ENCODE measurements at places on chromosomes 4 and X.

DNA sequence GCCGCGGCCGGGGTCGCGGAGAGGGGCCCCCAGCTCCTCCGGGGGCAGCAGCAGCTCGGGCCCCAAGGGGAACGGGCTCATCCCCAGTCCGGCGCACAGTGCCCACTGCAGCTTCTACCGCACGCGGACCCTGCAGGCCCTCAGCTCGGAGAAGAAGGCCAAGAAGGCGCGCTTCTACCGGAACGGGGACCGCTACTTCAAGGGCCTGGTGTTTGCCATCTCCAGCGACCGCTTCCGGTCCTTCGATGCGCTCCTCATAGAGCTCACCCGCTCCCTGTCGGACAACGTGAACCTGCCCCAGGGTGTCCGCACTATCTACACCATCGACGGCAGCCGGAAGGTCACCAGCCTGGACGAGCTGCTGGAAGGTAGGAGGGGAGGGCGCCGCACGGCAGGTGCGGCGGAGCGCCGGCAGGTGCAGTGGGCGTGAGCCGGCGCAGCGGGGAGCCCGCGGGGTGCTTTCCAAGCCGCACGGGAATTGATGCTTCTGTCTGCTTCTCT lies 886 bp downstream of the DCLK2 start:
- no peaks in the 10 kb centered on the region for H3K36me3 ChIP-seq
- H3K4me1 ChIP-seq, result peaks cover 7% of the 10 kb centered on the region
- peak; percentile 67 for DNase-seq
- no peak overlapping the region for H3K27ac ChIP-seq

DNA sequence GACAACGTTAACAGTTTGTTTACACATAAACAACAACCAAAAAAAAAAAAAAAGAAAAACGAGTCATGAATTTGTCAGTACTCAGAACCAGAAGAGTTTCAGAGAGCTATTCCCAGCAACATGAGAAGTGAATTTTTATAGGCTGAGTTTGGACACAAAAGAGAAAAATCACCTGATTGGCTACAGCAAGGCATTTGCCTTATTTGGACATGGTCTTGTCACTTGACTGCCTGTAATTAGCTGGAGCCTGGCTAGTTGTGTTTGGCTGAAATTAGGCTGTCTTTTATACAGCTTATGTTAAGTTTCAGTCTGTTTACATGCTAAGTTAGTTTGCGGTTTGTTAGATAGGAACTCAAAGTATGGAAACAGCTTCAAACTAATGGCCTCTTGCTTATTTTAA lies 880 bp upstream of the TEX13A start:
- H3K27ac ChIP-seq, result no peak overlapping the region
- H3K36me3 ChIP-seq, result no peaks in the 10 kb centered on the region
- H3K4me3 ChIP-seq, result no peak overlapping the region
- H3K4me1 ChIP-seq, result 0 out of 2 replicates have a peak, but pooled peaks cover 6% of the 10 kb centered on the region
- no peak for DNase-seq
- no peaks in the 10 kb centered on the region for H3K27me3 ChIP-seq

DNA sequence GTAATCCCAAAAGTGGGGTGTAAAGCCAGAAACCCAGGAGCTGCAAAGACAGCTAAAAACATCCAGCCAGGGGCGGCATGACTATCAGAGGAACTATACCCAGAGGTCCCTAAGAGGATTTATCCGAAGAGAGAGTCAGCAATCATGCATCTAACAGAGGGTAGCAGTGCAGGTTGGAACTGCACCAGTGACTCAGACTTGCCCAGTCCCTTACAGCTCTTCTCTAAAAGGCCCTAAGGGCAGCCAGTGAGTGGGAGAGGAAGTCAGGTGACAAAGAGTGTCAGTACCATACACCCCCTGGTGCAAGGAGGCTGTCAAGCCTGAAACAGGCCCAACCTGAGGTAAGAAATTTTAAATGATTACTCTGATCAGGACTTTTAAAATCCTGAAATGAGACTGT lies 88.1 kb downstream of the CAMK2D start:
- H3K4me1 ChIP-seq, result peaks cover 6% of the 10 kb centered on the region
- H3K27me3 ChIP-seq, result no peaks in the 10 kb centered on the region
- no peaks in the 10 kb centered on the region for H3K36me3 ChIP-seq
- no peak overlapping the region for H3K4me3 ChIP-seq
- H3K27ac ChIP-seq, result no peak overlapping the region

DNA sequence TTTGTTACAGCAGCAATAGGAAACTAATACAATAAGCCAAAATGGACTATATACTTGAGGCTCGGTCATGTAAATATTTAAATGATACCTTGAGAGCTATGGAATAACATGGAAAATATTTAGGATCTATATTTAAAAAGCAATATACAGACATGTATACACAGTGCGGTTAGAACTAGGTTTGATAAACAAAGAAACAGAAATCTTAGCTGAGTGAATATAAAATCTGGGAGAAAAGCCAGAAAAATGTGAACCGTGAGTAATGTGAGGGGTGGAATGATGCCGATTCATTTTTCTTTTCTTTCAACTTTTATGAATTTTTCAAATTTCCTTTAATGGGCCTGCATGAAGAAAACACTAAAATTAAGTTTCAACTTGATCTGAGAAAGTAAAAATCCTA lies 104.1 kb downstream of the ATXN3L start:
- H3K4me1 ChIP-seq, result peaks cover 8% of the 10 kb centered on the region
- no peaks in the 10 kb centered on the region for H3K27me3 ChIP-seq
- no peak overlapping the region for H3K27ac ChIP-seq
- no peaks in the 10 kb centered on the region for H3K36me3 ChIP-seq
- no peak overlapping the region for H3K4me3 ChIP-seq

DNA sequence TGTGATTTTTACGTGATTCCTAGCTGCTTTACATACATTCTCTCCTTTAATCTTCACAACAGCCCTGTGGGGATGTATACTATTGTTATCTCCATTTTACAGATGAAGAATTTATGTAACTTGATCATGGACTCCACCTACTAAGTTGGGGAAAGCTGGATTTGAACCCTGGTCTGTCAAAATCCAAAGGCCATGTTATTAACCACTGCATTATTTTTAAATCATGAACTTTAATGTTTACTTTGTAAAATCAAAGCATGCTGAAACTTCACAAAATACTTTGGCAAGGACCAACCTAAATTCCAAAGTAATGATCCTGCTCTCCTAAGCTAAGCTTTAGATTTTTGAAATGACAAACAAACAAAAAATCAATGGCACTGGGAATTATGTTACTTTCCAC lies 26.1 kb downstream of the FAM47E start:
- no peaks in the 10 kb centered on the region for H3K36me3 ChIP-seq
- H3K27me3 ChIP-seq, result no peaks in the 10 kb centered on the region
- H3K27ac ChIP-seq, result no peak overlapping the region
- DNase-seq, result no peak

GRCh38 chr4:73735231-73735630 lies 5.1 kb upstream of the CXCL8 start:
- no peaks in the 10 kb centered on the region for H3K36me3 ChIP-seq
- H3K4me3 ChIP-seq, result no peak overlapping the region
- no peak for DNase-seq
- H3K4me1 ChIP-seq, result no peaks in the 10 kb centered on the region

DNA sequence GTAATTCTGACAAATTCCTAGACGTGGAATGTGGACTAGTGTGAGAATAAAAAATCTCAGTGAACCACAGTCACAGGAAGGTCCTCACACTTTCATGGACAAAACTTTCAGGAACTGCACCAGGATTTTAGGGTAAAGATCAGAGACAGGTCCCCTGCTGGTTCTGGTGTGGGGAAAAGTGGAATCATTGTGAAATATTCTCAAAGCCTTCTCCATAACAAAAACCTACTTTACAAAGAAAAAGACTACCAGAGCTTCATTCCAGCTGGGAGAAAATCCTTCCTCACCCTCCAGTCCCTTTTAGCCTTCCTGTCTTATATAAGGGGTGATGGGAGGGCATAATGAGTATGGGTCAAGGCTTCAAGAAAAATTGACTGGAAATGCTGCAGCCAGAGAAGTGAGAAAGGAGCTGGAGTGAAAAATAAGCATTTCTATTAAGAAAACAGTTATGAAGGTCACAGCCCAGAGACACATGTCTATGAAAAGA lies 325.8 kb downstream of the ARAP2 start:
- no peak overlapping the region for H3K4me3 ChIP-seq
- DNase-seq, result peak; percentile 40
- no peak overlapping the region for H3K27ac ChIP-seq

GRCh38 chr4:146108756-146109155 lies 66.8 kb upstream of the LSM6 start:
- no peaks in the 10 kb centered on the region for H3K36me3 ChIP-seq
- no peaks in the 10 kb centered on the region for H3K4me1 ChIP-seq
- H3K27me3 ChIP-seq, result no peaks in the 10 kb centered on the region
- H3K27ac ChIP-seq, result no peak overlapping the region
- DNase-seq, result no peak

DNA sequence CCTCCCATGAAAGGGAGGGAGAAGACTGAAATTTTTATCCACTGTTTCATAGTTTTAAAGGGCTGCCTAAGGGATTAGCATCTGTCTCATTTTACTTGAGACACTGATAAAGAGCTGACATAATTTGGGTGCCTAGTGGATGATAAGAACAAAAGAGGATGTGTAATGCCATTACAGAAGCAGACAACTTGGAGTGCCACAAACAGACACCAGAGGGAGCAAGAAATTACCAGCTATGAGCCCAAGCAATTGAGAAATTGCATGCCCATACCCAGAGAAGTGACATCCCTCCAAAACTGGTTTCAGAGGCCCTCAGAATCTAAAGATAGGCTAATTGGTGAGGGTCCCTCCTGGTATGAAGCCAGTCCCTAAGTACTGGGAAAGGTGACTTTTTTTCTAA lies 38.5 kb upstream of the POU3F4 start:
- H3K27ac ChIP-seq, result no peak overlapping the region
- no peaks in the 10 kb centered on the region for H3K27me3 ChIP-seq
- no peak overlapping the region for H3K4me3 ChIP-seq
- H3K36me3 ChIP-seq, result no peaks in the 10 kb centered on the region
- peak; percentile 25 for DNase-seq

- no peak within 1 kb of the TSS for H3K27ac ChIP-seq
- DNase-seq, result peak; percentile 81
- peaks cover 4% of the 10 kb centered on the region for H3K4me1 ChIP-seq
Measured at GRCh38 chrX:51332188-51332942, at the start of gene NUDT10. Gene NUDT10, plus strand, starts transcription at chrX:51332822. Its CDS starts 144 bp downstream, at chrX:51332966.

GRCh38 chr4:88017516-88018297 lies 10.3 kb downstream of the PKD2 start:
- peaks cover 14% of the 10 kb centered on the region for H3K4me1 ChIP-seq
- H3K4me3 ChIP-seq, result no peak overlapping the region
- H3K27me3 ChIP-seq, result no peaks in the 10 kb centered on the region
- H3K36me3 ChIP-seq, result peaks cover 4% of the 10 kb centered on the region

- no peaks in the 10 kb centered on the region for H3K36me3 ChIP-seq
- H3K4me1 ChIP-seq, result no peaks in the 10 kb centered on the region
- H3K4me3 ChIP-seq, result no peak overlapping the region
- no peak for DNase-seq
Measured at GRCh38 chr4:24849351-24849750, 54.0 kb downstream of the SOD3 start.

- no peaks in the 10 kb centered on the region for H3K27me3 ChIP-seq
- DNase-seq, result no peak
- H3K4me3 ChIP-seq, result no peak overlapping the region
- H3K4me1 ChIP-seq, result peaks cover 37% of the 10 kb centered on the region
Measured at GRCh38 chr4:126446917-126447316, 1132.2 kb downstream of the FAT4 start.

GRCh38 chr4:184807256-184807655 lies 18.5 kb downstream of the ACSL1 start:
- H3K36me3 ChIP-seq, result no peaks in the 10 kb centered on the region
- no peak overlapping the region for H3K4me3 ChIP-seq

DNA sequence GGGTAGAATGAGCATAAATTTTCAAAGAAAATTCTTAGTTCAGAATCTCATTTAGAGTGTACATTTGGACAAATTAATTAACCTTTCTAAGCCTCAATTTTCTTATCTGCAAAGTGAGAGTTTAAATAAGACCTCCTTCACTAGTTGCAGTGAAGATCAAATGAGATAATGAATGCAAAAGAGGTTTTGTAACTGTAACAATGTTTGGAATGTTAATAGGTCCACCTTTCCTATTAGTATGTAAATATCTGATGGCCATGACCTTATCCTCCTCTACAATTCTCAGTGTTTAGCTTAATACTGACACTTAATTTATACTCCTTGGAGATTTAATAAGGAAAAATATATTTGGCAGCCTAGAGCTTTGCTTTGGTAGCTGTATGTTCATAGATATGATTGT lies 138.8 kb downstream of the GABRG1 start:
- H3K27me3 ChIP-seq, result no peaks in the 10 kb centered on the region
- no peak overlapping the region for H3K27ac ChIP-seq
- peaks cover 10% of the 10 kb centered on the region for H3K4me1 ChIP-seq
- DNase-seq, result peak; percentile 78

- H3K27ac ChIP-seq, result no peak overlapping the region
- no peaks in the 10 kb centered on the region for H3K4me1 ChIP-seq
- peak; percentile 27 for DNase-seq
- H3K27me3 ChIP-seq, result no peaks in the 10 kb centered on the region
- no peak overlapping the region for H3K4me3 ChIP-seq
Measured at GRCh38 chr4:15043226-15043625, 40.9 kb downstream of the CPEB2 start.

GRCh38 chr4:4619821-4620220 lies 78.0 kb upstream of the STX18 start:
- no peaks in the 10 kb centered on the region for H3K36me3 ChIP-seq
- DNase-seq, result no peak
- H3K4me1 ChIP-seq, result no peaks in the 10 kb centered on the region
- H3K27me3 ChIP-seq, result no peaks in the 10 kb centered on the region

GRCh38 chr4:141540643-141541042 lies 95.7 kb upstream of the IL15 start:
- no peak overlapping the region for H3K4me3 ChIP-seq
- no peak for DNase-seq
- H3K27ac ChIP-seq, result no peak overlapping the region
- H3K4me1 ChIP-seq, result no peaks in the 10 kb centered on the region
- H3K27me3 ChIP-seq, result no peaks in the 10 kb centered on the region
- no peaks in the 10 kb centered on the region for H3K36me3 ChIP-seq

DNA sequence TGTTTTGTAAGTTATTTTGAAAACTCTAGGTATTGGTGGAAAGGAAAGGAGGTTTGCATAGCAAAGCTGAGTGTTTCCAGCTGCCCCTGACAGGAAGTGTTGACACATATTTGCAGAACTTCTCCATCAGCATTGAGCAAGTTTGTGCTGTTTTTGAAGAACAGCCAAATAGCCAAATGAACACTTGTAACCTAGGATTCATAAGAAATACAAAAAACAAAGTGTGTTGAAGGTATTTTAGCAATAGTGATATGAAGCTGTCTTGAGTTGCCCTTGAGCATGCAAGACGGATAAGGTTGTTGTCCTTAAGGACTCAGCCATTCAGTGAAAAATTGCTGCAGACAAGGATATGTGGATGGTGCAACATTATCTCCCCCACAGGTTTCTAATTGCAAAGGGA lies 68.3 kb upstream of the PGM2 start:
- no peak overlapping the region for H3K4me3 ChIP-seq
- no peak for DNase-seq
- H3K36me3 ChIP-seq, result no peaks in the 10 kb centered on the region
- H3K27me3 ChIP-seq, result no peaks in the 10 kb centered on the region

- H3K4me3 ChIP-seq, result no peak overlapping the region
- H3K4me1 ChIP-seq, result peaks cover 23% of the 10 kb centered on the region
- no peaks in the 10 kb centered on the region for H3K36me3 ChIP-seq
- H3K27me3 ChIP-seq, result no peaks in the 10 kb centered on the region
Measured at GRCh38 chrX:153877571-153878261, 8.3 kb downstream of the L1CAM start.

GRCh38 chr4:95018785-95019184 lies 261.0 kb downstream of the BMPR1B start:
- no peaks in the 10 kb centered on the region for H3K36me3 ChIP-seq
- no peak overlapping the region for H3K27ac ChIP-seq
- no peak overlapping the region for H3K4me3 ChIP-seq
- no peaks in the 10 kb centered on the region for H3K27me3 ChIP-seq
- DNase-seq, result no peak
- no peaks in the 10 kb centered on the region for H3K4me1 ChIP-seq
